Hematopoietic multipotent progenitor cell treated with erythropoietin and hydrocortisone succinate and interleukin-3 and kit ligand, for 4 days (in vitro differentiated cells): ENCODE measurements at places on chromosomes 6 and 20.
A peak's percentile ranks its signal among the peaks of the same experiment; 100 is the strongest.

DNA sequence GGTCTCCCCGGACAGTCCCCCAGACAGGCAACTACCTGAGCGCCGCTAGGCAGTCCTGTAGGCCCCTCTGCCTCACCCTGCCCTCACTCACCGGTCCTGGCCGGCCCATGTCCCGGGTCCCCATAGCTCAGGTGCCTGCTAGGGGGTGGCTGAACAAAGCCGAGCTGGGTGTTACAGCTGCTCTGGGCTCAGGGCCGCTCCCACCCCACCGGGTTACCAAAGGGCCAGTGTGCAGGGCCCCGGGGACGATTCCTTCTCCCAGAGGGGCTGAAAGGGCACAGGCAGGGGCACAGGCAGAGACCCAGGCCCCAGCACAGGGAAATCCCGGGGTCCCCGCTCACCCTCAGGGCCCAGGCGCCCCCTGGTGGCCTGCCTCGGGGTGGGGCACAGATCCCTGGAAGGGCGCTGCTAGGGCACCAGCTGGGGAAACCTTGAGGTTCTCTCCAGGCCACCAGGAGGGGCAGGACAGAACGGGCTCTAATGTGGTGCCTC is 118.4 kb downstream of the GRM4 start:
- DNase-seq, result peak; percentile 75

DNA sequence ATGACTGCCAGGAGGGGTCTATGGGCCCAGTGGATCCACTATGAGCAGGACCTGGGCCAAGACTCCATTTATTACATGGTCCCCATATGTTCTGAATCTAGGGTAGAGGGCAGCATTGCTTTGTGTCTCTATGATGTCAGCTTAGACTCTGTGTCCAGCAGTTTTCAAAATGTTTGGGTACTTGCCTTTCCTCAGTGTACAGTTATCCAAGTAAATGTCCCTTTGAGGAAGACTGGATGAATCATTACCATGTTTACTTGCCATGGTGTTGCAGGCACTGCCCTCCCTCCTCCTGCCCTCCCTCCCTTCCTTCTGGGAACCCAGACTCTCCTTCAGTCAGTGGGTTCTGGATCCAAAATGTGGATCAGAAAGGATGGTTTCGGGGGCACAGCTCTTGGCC is 108.6 kb downstream of the NRN1 start:
- no peak for DNase-seq

DNA sequence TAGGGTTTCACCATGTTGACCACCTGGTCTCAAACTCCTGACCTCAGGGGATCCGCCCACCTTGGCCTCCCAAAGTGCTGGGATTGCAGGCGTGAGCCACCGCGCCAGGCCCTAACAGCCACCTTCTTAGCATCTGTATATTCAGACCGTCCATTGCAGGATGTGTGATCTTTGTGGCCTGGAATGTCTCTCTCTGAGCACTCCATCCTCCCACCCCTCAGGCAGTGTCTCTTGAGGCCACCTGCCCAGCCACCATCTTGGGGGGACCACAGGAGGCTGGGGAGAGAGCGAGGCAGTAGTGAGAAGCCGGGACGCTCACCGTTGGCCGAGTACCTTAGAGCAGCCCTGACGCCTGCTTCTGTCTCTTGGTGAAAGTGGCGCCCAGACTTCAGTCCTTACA is 18.8 kb downstream of the DNAJC5 start:
- DNase-seq, result no peak

GRCh38 chr6:164967102-164967501 is 342.3 kb downstream of the C6orf118 start:
- no peak for DNase-seq

DNA sequence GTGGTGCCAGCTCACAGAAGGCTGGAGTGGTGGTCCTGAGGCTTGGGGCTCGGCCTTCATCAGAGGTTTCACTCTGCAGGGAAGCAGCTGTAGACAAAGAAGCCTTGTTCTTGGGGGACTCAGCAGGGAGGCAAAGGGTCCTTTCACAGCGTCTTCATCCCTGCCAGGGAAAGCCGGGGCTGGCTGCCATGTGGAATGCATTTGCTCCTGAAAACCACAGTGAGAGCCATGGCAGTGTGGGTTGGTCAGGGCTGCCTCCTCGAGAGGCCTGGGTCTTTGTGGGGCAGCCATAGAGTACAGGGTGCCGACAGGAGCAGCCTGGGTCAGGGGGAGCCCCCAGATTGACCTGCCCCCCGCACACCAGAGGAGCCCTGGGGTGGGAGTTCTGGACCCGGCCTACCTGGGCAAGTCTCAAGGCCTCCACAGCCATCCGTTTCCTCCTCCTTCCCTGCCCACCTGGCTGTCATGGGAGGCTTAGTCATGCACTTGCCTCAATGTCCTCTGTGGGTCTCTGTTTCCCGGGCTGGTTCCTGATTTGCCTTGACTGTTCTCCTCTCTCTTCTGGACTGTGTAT is 144.0 kb downstream of the CDC5L start:
- no peak for DNase-seq

DNA sequence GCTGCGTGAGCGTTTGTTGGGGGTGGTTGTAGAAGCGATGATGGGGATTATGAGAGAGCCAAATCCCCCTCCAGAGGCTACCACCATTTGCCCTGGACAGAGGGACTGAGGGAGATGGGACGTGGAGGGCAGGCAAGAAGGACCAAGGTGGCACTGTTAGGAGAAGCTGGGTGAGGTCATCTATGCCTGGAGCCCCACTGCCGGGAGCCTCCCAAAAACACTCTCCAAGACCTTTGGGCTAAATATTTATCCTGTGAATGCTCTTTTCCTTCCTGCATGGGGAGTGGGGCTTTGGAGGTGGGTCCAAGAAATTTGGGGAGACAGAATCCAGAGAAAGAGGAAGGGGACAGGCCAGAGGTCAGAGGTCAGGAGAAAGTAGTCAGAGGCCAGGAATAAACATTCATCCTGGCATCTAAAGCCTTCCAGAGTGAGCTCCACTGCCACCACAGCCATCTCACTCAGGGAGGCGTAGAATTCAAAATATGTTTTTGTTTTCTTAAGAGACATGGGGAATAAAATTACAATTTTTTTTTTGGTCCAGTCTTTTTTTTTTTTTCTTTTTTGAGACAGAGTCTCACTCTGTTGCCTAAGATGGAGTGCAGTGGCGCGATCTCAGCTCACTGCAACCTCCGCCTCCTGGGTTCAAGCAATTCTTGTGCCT is 17.8 kb upstream of the PTGIS start:
- no peak for DNase-seq

DNA sequence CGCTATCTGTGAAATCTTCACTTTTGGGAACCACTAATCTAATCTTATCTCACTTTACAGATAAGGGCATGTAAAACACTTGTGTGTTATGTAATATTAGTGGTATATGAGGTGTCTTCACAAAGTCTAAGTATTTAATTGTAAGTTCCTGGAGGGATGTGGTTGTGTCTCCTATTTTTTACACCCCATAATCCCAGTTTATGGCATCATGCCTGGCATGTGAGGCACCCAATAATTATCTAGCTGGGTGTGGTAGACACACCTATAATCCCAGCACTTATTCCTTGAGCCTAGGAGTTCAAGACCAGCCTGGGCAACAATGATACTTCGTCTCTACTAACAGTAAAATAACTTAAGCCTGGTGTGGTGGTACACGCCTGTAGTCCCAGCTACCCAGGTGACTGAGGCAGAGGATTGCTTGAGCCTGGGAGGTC is 16.5 kb upstream of the TBCC start:
- DNase-seq, result peak; percentile 53
